Fibroblast of the aortic adventitia (primary cell): ENCODE measurements at places on chromosomes 6 and 20. TPM values are rescaled to one million over a fixed set of nuclear protein-coding genes. Genes with fewer than 3 reads are reported as not detected.

GRM1 gene
- total RNA-seq: under 0.01 and 0.09 TPM in 2 replicates

FGD2 gene
- not detected in 2 replicates for total RNA-seq

EBF4 gene
- total RNA-seq: 0.09 and 2.6 TPM in 2 replicates

TSBP1 gene
- total RNA-seq: not detected in 2 replicates

PGC gene
- not detected in 2 replicates for total RNA-seq

GNMT gene
- 0.25 and 0.36 TPM in 2 replicates for total RNA-seq
